ENCODE measurements at places on chromosomes 7 and 10.
A peak's percentile ranks its signal among the peaks of the same experiment; 100 is the strongest.

- no peak for DNase-seq
Measured at GRCh38 chr7:44784364-44784763, 12.1 kb upstream of the PPIA start.

GRCh38 chr10:71878327-71879034 is 27.4 kb upstream of the PSAP start:
- peak; percentile 49 for DNase-seq

GRCh38 chr10:44517635-44518034 is 132.7 kb upstream of the CXCL12 start:
- no peak for DNase-seq

- DNase-seq: no peak
Measured at GRCh38 chr10:32680803-32681557, 235.0 kb downstream of the CCDC7 start.

DNA sequence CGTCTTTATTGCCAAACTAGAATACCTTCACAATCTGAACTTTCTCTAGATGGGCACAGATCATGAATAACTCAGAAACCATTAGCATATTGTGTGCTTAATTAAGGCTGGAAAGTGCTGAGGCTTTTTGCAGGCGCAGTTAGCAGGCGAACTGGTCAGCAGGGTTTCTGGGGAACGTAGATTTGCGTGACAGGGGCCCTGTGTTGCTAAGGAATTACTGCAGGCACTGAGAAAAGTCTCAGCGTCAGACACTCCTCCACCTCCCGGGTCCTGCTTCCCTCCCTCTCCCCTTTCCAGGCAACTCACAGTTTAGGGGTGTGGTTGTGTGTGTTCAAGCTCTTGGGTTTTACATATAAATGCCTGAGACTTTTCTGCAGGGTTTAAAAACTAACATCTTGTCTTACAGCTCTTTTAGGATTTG is 2.2 kb downstream of the MAP3K8 start:
- DNase-seq: peak; percentile 26

DNA sequence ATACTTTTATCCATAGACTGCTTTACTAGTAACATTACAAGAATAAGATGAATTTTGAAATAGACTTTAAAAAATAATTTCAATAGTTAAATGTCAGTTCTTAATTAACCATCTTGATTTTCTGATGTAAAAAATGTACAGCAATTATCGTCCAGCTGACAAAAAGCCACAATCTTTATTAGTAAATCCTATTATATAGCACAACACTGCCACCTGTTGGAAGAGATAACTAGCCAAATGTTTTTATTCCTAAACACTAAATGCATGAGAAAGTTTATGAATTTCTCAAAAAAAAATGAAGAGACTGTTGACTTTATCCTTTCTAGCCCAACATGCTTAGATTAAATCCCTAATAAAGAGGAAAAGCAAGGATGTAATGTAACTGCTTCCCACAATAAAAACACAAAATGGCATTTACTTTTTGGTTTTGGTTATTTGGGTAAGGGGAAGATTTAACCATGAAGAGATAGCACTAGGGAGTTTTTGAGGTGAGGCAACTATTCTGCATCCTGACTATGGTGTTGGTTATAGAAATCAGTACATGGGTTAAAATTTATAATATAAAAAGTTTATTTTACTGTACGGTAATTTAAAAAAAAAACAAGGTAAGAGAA is 8.0 kb downstream of the COA1 start:
- peak; percentile 33 for DNase-seq

GRCh38 chr7:20021831-20022230 is 195.4 kb downstream of the MACC1 start:
- DNase-seq: no peak

GRCh38 chr7:131151034-131151433 is 176.6 kb upstream of the MKLN1 start:
- DNase-seq: no peak

- no peak for DNase-seq
Measured at GRCh38 chr7:4052130-4052529, 630.0 kb upstream of the FOXK1 start.

GRCh38 chr7:24964191-24964590 is 15.8 kb downstream of the OSBPL3 start:
- DNase-seq: no peak

DNA sequence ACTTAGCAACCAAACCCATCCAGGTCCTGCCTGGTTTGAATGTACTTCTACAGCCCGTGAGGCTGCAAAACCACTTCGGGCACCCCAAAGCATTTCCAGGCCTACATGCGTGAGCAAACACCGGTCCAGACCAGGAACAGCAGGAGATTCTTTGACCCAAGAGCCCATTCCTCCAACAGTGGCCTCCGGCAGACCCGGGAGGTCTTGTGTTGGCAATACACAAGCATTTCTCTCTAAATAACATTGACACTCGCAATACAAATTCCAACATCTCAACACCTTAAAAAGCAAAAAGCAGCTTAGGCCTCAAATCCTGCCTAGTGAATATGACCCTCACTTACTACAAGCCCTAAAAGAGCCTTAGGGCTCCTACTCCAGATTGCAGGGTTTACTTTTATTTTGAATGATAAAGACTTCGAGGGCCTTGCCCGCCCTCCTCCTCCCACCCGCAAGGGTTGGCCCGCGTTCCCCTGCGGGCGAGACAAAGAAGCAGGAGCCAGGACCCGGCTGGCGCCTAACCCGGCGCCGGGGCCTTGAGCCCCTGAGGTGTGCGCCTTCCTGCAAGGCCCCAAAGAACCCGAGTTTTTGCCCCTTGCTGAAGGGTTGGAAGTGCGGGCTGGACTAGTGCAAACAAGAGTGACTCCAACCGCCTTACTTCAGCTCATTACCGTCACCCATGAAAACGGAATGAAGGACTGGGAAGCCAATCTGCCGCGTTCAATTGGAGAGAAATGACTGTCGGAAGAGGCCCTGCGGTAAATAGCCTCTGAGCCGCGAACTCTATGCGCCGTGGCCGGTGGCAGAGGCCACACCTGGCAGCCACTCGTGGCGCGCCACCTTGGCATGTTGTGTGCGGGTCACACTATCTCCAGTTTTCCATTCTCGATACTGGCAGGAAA is 3.4 kb upstream of the DLX6 start:
- no peak for DNase-seq

GRCh38 chr10:52128056-52128683 is 185.9 kb upstream of the DKK1 start:
- DNase-seq: no peak

DNA sequence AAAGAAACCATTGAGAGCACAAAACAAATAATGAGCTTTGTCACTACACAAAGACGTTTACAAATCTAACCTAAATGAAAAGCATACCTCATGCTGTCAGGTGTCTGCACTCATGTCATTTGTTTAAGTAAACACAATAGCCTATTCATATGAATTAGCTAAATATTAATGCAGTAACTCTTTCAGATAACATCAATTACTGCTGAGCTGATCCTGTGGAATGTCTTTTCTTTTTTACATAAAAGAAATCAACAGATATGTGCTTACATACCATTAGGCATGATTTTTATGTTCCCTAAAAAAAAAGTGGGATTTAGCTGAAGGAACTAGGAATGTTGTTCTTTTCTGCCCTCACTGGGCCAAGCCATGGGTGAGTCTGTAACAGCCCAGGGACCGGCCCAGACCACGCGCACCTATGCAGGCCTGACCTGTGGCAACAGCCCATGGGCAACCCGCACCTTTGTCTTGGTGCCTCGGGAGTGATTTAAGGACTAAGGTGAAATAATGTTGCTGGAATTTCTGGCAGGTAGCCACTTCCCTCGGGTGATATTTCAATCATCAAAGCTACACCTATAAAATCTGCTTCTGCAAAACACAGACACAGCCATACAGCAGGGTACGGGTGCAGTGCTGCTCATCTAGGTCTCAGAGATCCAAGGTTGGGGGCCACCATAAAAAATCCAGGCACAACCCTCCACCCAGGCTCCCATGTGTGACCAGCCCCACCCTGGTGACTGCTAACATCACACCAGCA is 44.6 kb downstream of the FGFR2 start:
- DNase-seq: no peak

DNA sequence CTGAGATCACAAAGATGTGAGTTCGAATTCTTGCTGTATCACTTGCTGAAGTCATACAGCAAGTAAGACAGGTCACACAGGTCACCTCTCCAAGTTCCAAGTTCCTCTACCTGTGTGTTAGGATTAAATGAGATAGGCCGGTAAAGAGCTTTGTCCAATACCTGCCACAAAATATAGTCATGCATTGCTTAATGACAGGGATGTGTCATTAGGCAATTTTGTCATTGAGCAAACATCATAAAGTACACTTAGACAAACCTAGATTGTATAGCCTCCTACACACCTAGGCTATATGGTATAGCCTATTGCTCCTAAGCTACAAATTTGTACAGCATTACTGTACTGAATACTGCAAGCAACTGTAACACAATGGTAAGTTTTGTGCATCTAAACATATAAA is 469.4 kb downstream of the KCNMA1 start:
- no peak for DNase-seq

- no peak for DNase-seq
Measured at GRCh38 chr10:24762161-24762924, 38.7 kb upstream of the ARHGAP21 start.

DNA sequence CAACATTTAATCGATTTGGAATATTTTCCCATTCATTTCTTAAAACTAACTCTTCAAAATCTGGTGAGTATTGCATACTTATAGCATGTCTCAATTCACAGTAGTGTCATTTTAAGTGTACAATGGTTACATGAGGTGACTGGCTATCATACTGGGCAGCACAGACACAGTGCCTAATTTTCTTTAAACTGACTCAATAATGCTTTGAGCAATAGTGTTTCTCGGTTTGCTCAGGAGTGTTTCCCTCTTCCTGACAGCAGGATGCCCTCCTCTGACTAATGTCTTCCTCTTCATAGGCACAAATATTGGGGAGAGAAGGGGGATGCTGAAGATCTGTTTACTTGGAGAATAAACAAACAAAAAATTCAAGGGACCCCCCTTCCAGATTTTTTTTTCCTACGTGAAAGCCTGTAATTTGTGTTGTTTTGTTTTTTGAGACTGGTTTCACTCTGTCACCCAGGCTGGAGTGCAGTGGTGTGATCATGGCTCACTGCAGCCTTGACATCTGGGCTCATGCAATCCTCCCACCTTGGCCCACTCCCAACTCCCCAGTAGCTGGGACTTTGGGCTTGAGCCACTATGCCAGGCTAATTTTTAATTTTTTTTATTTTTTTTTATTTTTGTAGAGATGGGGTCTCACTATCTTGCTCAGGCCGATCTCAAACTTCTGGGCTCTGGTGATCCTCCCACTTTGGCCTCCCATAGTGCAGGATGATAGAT is 2.2 kb downstream of the MRC1 start:
- no peak for DNase-seq

GRCh38 chr10:44046605-44047004 is 338.3 kb downstream of the CXCL12 start:
- no peak for DNase-seq

DNA sequence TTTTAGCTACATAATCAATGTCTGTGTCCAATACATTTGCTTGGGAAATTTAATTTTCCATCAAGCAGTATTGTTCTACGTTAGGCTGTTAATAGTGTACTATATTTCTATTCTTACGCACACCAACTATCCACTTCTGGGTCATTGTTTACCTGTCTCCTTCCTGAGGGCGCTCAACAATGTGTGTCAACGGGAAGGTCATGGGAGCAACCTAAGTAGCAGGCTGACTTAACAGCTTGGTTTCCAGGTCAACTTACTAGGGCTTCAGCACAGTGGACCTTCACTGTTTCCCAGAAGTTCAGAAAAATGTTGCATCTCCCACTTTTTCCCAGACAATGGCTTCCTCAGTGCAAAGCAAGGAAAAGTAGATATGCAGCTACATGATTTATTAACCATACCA is 13.7 kb downstream of the THSD7A start:
- no peak for DNase-seq

DNA sequence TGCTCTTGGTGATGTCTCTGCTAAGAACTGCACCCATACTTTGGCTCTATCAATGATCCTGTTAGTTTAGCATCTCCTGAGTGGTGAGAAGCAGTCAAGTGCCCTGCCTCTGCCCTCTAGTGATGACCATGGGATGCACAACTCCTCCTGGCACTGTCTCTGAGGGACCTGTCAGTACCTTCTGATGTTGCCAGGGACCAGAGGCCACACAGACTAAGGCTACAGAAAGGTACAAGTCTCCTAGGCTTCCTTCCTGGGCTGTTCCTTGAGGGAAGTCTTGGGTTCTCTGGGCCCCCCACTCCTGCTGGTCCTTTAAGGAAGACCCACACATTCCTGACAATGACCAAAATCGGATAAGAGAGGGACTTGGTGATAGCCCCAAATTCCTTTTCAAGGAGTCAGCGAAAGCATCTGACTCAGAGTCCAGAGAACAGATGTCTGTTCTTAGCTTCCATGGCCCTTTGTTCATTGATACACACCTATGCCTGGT is 15.3 kb downstream of the NKX2-3 start:
- no peak for DNase-seq

GRCh38 chr7:30545791-30546555 is 41.3 kb upstream of the GGCT start:
- DNase-seq: no peak

DNA sequence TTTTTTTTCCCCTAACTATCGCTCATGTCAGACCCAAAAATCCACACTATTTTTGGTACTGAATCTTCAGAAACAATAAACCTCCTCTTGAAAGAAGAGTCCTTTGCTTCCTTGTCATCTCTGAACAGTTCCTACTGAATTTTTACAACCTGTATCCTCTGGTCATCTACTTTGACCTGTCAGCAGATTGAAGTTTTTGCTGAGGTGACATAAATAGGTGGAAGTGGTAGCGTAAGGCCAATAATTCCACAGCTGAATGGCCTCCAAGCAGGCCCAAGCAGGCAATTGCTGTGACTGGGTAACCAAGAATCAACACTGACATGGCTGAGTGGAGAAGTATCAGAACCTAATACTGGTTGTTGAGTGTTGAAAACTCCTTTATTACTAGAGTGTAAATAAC is 117.4 kb upstream of the MAGI2 start:
- no peak for DNase-seq

- no peak for DNase-seq
Measured at GRCh38 chr10:75297021-75297599, 61.4 kb upstream of the COMTD1 start.

- DNase-seq: peak; percentile 40
Measured at GRCh38 chr7:144391823-144392255, 11.7 kb downstream of the NOBOX start.

DNA sequence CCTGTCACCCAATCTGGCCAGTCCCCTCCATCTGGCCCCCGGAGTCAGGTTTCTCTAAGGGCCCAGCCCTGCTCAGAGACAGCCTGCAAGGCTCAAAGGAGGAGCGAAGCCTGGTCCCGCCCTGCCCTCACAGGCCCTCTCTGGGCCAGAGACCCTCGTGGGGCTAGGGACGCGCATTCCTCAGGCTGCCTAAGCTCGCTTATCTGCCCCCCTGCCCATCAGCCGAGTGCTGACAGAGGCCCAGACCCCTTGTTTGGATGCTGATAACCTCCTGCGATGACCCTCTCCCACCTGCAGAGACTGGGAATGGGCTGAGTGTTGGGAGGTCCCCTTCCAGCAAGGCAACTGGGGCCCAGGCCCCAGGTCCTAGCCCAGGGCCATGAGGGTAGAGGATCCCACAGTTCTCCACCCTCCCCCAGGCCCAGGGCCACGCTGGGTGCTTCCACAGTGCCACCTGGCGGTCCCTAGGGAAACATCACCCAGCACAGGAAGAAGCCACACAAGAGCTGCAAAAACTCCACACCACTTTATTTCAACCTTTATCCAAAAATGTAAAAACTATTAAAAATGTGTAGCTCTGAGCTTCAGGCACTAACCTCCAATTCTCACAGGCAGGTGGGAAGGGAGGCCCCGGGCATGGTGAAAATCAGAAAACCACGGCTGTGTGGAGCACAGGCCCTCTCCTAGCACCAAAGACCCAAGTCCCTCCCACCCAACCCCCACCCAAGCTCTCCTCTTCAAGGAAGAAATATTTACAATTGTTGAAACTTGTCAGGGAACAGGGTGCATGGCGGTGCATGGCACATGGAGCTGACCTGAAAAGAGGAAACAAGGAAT is 2.2 kb downstream of the NPM3 start:
- no peak for DNase-seq

Data from GF-D8 (cell line).